ENCODE measurements at places on chromosomes 5 and 9.

GRCh38 chr5:54746777-54747398 lies 229.3 kb downstream of the SNX18 start:
- no peak for DNase-seq

GRCh38 chr5:13830536-13830935 lies 114.0 kb downstream of the DNAH5 start:
- DNase-seq = no peak

- no peak for DNase-seq
Observed at GRCh38 chr9:130209422-130209821, 37.2 kb downstream of the NCS1 start.

DNA sequence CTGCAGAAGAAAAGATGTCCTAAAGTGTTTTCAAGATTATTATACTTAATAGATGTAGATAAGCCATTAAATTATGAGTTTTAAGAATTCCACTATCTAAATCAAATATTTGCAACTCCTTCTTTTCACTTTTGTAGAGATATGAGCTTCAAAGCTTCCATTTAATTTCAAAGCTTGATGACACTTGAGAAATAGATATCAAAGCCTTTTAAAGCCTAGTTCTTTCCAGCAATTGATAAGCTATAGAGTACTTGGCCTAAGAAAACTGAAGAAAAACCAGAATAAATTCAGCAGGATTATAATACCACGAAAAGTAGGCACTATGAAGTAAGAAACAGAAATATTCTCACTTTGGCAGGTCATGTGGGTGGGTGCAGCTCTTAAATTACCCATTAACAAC lies 1.7 kb downstream of the TNFSF8 start:
- no peak for DNase-seq

DNA sequence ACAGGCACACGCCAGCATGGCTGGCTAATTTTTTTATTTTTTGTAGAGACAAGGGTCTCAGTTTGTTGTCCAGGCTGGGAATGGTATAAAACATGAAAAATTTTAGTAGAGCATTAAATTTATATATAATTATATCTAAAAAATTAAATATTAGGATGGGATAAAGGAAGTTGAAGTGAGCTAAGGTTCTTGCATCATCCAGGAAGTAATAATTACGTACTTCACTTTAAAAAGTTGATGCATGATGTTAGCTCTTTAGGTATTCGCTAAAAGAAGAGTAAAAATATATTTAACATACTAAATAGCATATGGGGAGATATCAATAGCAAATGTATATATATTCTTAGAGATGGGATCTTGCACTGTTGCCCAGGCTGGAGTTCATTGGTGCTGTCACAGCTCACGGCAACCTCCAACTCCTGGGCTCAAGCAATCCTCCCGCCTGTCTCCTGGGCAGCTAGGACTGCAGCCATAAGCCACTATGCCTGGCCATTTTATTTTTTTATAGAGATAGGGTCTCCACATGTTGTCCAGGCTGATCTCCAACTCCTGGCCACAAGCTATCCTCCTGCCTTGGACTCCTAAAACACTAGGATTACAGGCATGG lies 12.3 kb downstream of the DCAF10 start:
- DNase-seq = no peak

DNA sequence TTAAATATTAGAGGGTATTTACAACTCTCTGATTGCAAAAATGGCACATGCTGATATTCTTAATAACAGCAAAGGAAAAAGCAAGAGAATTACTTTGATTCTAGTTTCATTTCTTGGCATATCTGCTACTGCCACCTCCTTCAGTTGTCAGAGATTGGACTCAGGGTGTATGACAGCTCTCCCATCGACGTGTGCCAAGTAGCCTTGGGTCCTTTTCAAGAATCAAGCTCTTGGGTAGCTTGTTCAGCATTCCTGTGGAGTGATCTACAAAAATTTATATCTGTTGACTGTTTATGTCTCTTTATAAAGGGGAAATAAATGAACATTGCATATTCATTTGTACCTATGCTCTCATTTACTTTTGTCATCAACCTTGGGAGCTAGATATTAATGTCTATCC lies 315.6 kb downstream of the PRR16 start:
- DNase-seq = no peak

- peak; percentile 14 for DNase-seq
Observed at GRCh38 chr5:147576646-147577535, 67.0 kb upstream of the DPYSL3 start.
